ENCODE measurements at places on chromosomes 13 and 19.

DNA sequence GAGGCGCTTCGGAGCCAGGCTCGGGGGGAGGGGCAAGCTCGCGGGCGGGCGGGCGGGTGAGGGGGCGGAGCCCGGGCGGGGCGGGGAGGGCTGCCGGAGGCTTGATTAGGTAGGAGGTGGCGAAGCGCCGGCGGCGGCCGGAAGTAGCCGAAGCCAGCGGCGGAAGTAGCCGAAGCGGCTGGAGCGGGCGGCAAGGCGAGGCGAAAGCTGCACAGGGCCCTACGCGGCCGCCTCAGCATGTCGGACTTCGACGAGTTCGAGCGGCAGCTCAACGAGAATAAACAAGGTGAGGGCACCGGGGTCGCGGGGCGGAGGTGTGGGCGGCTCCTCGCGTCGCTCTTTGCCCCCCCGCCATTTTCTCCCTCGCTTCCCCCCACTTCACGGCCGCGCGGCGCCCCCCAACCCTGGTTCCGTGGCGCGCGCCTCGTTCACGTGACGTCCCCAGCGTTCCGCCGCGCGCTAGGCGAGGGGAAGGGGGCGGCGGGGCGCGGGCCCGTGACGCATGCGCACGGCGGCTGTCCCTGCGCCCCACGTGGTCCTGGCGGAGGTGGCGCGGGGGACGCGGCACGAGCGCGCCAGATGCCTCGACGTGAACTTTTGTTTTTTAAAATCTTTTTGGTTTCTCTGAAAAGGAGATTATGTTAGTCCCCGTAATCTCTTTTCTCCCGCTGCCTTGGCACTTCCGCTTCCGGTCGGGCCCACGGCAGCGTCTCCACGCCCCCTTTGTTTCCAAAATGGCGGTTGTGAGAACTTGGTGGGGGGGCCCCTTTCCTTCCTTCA is at the start of gene U2AF2:
TSS of gene U2AF2 (plus strand) at position 168 of the 780 bp plus-strand sequence. CDS start at position 238, 70 bp downstream.
- no peaks in the 10 kb centered on the region for H3K36me3 ChIP-seq
- peaks cover 18% of the 10 kb centered on the region for H3K4me1 ChIP-seq
- peak within 1 kb of the TSS; percentile 98 for H3K27ac ChIP-seq
- H3K27me3 ChIP-seq = no peaks in the 10 kb centered on the region
- DNase-seq = peak; percentile 96

DNA sequence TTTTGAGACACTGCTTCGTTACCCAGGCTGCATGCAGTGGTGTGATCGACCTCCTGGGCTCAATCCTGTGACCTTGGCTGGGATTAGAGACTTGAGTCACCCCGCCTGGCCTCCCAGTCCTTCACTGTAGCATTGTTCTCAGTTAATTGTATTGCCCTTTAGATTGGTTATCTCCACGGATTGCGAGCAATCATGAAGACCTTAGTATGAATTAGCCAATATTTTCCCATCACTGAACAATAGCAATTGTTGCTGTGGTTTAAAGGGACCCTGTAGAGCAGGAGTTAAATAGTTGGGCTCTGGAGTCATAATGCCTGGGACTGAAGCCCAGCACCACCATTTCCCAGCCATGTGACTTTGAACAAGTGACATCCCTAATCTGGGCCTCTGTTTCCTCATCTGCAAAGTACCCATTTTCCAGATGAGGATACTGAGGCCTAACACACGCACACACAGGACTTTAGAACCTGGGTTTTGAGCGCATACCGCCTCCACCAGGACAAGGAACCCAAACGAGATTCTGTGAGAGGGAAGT is 8.4 kb downstream of the PPP1R14A start:
- DNase-seq = no peak
- peaks cover 18% of the 10 kb centered on the region for H3K27me3 ChIP-seq
- H3K4me1 ChIP-seq = peaks cover 20% of the 10 kb centered on the region
- no peak overlapping the region for H3K27ac ChIP-seq
- H3K4me3 ChIP-seq = no peak overlapping the region

DNA sequence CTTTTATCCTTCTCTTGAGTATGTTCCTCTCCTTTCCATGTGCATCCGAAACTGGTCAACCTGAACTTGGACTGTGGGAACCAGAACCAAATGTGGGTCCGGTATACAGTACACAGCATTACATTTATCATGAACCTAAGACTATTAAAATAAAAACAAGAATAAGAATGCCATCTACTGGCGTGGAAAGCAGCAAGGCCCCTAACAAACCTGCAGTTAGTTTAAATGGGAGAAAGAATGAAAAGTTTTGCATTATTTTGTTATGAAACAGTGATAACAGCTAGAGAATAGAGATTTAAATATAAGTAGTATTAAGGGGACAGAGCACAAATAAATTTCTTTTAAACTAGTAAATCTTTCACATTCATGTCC is 159.5 kb downstream of the RBM26 start:
- no peaks in the 10 kb centered on the region for H3K36me3 ChIP-seq
- no peak for DNase-seq
- no peak overlapping the region for H3K4me3 ChIP-seq
- H3K27me3 ChIP-seq = no peaks in the 10 kb centered on the region
- no peaks in the 10 kb centered on the region for H3K4me1 ChIP-seq

DNA sequence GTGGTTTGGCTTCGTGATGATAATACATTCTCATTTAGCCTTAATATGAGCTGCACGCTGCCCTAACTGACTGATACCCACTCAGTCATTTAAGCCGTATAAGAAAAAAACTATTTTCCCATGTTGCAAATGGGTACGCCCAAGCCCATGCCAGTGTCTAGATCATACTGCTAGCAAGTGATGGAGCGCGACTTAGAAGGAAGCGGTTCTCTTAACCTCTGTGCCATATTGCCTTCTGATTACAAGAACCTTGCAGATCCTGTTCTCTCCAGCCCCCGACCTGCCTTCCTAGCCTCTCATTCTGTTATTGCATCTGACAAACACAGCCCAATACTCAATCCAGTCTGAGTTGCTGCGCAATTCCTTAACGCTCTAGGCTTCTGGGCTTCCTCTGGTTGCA is 603 bp downstream of the GPALPP1 start:
- no peak overlapping the region for H3K27ac ChIP-seq
- H3K4me3 ChIP-seq = peak overlapping the region; percentile 84
- peaks cover 16% of the 10 kb centered on the region for H3K4me1 ChIP-seq
- no peak for DNase-seq
- no peaks in the 10 kb centered on the region for H3K27me3 ChIP-seq

DNA sequence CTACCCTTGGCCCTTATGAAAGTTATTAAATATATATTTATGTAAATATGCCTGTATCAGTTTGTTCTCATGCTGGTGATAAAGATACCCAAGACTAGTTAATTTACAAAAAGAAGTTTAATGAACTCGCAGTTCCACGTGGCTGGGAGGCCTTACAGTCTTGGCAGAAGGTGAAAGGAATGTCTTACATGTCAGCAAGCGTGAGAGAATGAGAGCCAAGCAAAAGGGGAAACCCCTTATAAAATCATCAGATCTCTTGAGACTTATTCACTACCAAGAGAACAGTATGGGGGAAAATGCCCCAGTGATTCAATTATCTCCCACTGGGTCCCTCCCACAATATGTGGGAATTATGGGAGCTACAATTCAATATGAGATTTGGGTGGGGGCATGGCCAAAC is 506.0 kb upstream of the ATXN8OS start:
- H3K4me1 ChIP-seq = no peaks in the 10 kb centered on the region
- no peak overlapping the region for H3K4me3 ChIP-seq
- no peaks in the 10 kb centered on the region for H3K36me3 ChIP-seq
- DNase-seq = no peak
- no peaks in the 10 kb centered on the region for H3K27me3 ChIP-seq
- H3K27ac ChIP-seq = no peak overlapping the region

DNA sequence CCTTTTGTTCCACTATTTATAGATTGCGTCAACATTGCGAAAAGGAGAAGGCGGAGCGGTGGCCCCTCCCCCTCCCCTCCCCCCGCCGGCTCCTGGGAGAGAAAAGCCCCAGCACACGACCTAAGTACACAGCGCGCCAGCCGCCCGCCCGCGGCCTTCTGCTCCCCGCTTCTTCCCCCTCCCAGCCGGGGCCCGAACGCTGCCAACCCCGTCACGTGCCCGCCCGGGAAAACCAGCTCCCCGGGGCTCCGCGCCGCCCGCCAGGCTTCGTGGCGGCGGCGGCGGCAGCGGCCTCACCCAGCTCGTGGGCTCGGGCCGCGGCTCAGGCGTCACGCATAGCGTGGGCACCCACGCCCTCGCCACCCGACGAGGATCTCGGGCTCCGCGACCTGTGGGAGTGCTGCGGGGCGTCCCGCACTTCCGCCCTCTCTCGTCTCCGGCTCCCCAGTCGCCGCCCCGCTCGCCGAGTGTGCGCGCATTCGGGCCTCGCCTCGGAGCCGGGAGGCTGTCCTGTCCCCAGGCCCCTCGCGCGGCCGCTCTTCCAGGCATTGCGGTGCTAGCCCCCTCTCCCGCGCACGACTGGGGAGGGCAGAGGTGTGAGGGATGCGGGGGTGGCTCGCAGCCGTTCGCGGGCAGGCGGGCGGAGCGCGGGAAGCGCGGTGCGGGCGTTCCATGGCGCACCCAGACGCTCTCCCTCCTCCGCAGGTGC is 110.5 kb downstream of the KCNRG start:
- no peaks in the 10 kb centered on the region for H3K36me3 ChIP-seq
- peak overlapping the region; percentile 78 for H3K4me3 ChIP-seq
- H3K27me3 ChIP-seq = peaks cover 98% of the 10 kb centered on the region
- peaks cover 33% of the 10 kb centered on the region for H3K4me1 ChIP-seq
- no peak overlapping the region for H3K27ac ChIP-seq
- DNase-seq = peak; percentile 88

DNA sequence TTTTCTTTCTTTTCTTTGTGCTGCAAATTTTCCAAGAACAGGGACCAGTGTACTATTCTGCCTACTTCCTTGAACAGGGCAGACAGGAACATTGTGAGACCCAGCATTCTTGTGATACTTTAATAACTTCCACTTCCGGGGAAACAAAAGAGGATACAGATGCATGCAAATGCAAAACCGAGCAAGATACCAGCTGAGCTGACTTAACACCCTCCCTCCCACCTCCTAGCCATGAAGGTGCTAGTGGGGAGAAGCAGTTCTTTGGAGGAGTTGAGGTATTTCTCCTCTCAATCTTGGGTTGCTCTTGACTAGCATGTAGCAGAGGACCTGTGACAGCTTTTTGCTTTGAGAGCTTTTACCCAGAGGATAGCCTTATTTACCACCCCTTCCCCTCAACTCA is 111.2 kb downstream of the KLF5 start:
- no peak for DNase-seq
- H3K4me3 ChIP-seq = no peak overlapping the region
- H3K27ac ChIP-seq = no peak overlapping the region
- peaks cover 3% of the 10 kb centered on the region for H3K4me1 ChIP-seq
- no peaks in the 10 kb centered on the region for H3K27me3 ChIP-seq

DNA sequence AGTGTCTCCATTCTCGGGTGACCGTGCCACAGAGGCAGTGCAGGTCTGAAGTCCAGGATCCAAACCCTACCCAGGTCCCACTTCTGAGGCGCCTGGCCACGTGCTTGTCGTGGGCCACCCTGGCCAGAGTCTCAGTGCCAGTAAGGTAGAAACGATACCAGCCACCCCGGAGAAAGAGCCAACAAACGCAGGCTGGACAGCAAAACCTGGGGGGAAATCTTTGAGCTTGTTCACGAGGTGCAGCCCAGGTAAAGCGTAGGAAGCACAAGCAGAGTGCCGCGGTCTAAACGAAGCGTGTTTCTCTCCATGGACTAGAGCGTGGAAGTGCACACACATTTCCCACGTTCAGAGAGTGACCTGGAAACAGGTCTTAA is 95.6 kb downstream of the ATP11A start:
- peaks cover 12% of the 10 kb centered on the region for H3K4me1 ChIP-seq
- no peak for DNase-seq
- H3K27ac ChIP-seq = no peak overlapping the region
- no peak overlapping the region for H3K4me3 ChIP-seq

DNA sequence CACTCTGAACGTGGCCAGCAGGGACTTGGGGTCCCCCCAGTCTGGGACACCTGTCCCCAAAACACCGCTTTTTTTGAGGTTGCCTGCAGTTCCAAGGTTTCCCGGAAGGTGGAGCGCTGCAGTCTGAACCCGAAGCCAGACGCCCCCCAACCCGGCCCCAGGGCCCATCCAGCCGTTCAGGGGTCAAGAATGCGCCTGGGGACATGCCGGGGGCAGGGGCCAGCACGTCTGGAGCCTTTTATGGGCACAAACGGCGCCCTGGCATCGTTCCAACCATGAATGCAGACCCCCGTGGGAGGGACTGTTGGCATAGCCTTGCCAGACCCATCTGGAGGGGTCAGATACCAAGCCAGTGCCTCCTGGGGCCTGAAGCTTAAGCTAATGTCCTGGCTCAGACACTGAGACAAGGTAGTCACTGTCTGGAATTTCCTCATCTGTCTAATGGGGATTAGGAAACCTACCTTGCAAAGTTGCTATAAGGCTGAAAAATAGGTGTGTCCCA is 6.9 kb downstream of the S1PR5 start:
- no peaks in the 10 kb centered on the region for H3K36me3 ChIP-seq
- peak; percentile 64 for DNase-seq
- peaks cover 51% of the 10 kb centered on the region for H3K27me3 ChIP-seq
- no peak overlapping the region for H3K4me3 ChIP-seq
- H3K4me1 ChIP-seq = no peaks in the 10 kb centered on the region

- no peaks in the 10 kb centered on the region for H3K36me3 ChIP-seq
- H3K27ac ChIP-seq = no peak overlapping the region
- DNase-seq = no peak
Observed at GRCh38 chr13:30906411-30907051, 460 bp downstream of the MEDAG start.

- no peaks in the 10 kb centered on the region for H3K4me1 ChIP-seq
- H3K4me3 ChIP-seq = no peak overlapping the region
- no peak for DNase-seq
- no peak overlapping the region for H3K27ac ChIP-seq
Observed at GRCh38 chr13:101626925-101627555, 174.6 kb downstream of the ITGBL1 start.

DNA sequence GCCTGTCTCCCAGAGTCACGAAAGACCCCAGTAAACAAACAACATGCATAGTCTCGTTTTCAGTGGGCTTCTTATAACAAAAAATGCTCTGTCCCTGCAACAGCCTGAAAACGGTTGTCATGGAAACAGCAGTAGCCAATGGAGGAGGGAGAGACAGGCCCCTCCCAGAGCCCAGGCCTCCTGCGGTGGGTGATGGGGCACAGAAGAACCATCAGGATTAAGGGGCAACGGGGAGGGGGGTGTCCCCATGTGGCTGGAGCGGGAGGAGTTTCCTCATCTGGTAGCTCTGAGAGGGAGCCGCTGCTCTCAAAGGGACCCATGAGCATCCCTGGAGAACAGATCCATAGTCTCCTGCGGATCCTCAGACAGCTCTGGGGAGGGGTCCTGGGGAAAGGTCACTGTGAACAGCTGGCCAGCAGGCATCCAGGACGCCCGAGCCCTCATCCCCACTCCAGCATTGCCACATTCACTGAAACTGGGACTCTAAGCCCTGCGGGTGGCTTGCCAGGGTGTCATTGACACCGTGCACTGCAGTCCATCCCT is 37.5 kb upstream of the PNMA8B start:
- no peaks in the 10 kb centered on the region for H3K36me3 ChIP-seq
- H3K4me1 ChIP-seq = peaks cover 9% of the 10 kb centered on the region
- no peak overlapping the region for H3K4me3 ChIP-seq
- no peak overlapping the region for H3K27ac ChIP-seq
- peak; percentile 69 for DNase-seq

Data from neural progenitor cell (in vitro differentiated cells).